ENCODE measurements at places on chromosomes 5 and 9.

- DNase-seq = no peak
These were observed 104.7 kb downstream of the GAS1 start for GRCh38 chr9:86842573-86842972.

GRCh38 chr9:134340475-134341160 lies 14.4 kb downstream of the RXRA start:
- DNase-seq = no peak

- no peak for DNase-seq
These were observed 384.8 kb downstream of the PRR16 start for GRCh38 chr5:120848883-120849282.

DNA sequence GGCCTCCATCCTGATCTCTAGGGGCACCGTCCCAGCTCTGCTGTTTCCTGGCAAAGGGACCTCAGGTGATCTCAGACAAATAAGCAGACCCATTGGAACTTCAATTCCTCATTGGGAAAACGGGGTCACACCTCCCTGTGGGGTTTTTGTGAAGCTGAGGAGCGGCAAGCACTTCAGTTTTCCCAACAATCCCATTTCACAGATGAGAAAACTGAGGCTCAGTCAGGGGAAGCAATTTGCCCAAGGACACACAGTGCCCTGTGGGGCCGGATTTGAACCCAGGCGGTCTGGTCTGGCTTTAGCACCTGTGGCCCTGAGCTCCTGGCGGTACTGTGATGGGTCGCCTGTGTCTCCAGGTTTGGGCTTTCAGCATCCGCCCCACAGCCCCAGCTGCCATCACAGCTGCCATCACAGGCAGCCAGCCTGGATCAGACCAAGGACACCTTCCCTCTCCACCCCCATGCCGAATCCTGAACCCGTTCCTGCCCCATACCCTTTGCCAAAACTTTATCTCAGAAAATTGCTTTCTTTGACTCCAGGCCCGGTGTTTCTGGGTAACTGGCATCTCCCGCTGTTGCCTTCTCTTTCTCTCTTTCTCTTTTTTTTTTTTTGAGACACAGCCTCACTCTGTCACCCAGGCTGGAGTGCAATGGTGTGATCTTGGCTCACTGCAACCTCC lies 26.4 kb downstream of the NCS1 start:
- no peak for DNase-seq

GRCh38 chr9:103804077-103804735 lies 289.9 kb upstream of the SMC2 start:
- DNase-seq = no peak

GRCh38 chr5:52255308-52255707 lies 532.4 kb upstream of the ITGA1 start:
- DNase-seq = no peak

DNA sequence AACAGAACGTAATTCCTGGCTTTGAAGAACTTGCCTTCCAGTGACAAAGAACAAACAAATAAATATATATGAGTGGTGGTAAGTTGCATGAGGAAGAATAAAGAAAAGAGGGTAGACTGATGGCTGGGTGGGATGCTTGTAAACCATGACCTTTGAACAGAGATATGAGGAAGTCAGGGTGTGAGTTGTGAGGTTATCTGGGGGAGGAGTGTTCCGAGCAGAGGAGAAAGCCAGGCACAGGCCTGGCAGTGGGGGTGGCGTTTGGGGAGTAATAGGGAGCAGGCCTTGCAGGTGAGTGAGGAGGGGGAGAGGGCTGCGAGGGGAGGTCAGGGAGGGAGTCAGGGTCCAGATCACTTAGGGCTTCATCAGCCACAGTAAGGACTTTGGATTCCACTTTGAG lies 213.4 kb downstream of the PTTG1 start:
- DNase-seq = no peak

DNA sequence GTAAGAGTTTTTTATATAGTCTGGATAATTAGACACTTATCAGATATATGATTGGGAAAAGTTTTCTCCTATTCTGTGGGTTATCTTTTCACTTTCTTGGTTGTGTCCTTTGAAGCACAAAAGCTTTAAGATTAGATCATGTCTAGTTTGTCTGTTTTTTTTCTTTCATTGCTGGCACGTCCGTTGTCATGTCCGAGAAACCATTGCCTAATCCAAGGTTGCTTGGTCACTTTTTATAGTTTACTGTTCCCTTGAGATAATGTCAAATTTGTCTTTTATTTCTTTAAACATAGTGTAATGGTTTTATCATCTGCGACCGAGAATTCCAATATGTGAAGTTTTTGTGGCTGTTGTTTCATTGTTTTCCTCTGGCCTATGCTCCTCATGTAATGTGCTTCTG lies 28.8 kb downstream of the GARNL3 start:
- DNase-seq = no peak

GRCh38 chr9:95626885-95627558 lies 110.3 kb upstream of the PTCH1 start:
- no peak for DNase-seq

GRCh38 chr9:38371495-38371894 lies 21.0 kb upstream of the ALDH1B1 start:
- DNase-seq = no peak

Data from right renal pelvis (tissue), 4 donors.